ENCODE measurements at places on chromosomes 4 and X.

GRCh38 chr4:76585897-76586360, 150.9 kb downstream of the SHROOM3 start:
- peak; percentile 96 for DNase-seq

DNA sequence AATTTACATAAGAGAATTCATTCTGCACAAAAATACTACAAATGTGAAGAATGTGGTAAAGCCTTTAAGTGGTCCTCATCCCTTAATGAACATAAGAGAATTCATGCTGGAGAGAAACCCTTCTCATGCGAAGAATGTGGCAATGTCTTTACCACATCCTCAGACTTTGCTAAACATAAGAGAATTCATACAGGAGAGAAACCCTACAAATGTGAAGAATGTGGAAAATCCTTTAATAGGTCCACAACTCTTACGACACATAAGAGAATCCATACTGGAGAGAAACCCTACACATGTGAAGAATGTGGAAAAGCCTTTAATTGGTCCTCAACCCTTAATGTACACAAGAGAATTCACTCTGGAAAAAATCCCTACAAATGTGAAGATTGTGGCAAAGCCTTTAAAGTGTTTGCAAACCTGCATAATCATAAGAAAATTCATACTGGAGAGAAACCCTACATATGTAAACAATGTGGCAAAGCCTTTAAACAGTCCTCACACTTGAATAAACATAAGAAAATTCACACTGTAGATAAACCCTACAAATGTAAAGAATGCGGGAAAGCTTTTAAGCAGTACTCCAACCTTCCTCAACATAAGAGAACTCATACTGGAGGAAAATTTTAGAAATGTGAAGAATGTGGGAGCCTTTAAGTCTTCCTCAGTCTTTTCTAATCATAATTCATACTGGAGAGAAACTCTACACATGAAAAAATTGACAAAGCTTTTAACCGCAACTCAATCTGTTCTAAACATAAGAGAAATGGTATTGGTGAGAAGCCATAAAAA, 37.4 kb downstream of the ZNF718 start:
- no peak for DNase-seq

- DNase-seq: no peak
Observed at GRCh38 chr4:82640540-82640939, 78.8 kb upstream of the TMEM150C start.

DNA sequence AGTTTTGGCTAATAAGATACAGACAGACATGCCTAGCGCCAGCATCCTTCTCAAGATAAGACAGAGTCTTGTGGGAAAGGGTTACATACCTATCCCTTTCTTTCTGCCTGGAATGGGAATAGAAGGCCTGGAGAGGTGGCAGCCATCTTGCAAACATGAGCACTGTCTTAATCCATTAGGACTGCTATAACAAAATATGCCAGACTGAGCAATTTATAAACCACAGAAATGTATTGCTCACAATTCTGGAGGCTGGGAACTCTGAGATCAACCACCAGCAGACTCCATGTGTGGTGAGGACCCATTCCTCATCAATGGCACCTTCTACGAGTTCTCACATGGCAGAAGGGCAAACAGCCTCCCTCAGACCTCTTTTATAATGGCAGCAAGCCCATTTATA, 26.5 kb upstream of the NEIL3 start:
- DNase-seq: no peak

GRCh38 chr4:122170775-122171174, 18.6 kb downstream of the BLTP1 start:
- no peak for DNase-seq

- no peak for DNase-seq
Observed at GRCh38 chr4:24330172-24330571, 254.2 kb downstream of the DHX15 start.

GRCh38 chr4:71566856-71567255, 217.0 kb downstream of the GC start:
- DNase-seq: no peak

GRCh38 chr4:175705407-175705806, 106.7 kb downstream of the GPM6A start:
- DNase-seq: peak; percentile 65

DNA sequence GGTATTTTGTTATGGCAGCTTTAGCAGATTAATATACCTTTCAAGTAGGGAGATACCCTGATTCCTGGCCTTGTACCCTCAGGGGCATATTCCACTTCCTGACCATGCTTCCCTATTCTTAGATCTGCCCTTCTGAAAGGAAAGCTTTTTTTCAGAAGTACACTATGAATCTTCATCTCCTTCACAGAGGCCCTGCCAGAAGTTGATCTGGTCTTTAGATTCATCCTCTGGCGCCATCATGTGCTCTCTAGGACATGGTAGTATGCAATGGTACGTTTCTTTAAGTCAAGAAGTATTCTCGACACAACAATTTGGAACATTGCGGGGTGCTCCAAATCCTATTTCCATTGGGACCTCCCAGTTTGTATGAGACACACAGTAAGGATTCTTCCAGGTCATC, 39.6 kb upstream of the DIPK2B start:
- DNase-seq: peak; percentile 3

DNA sequence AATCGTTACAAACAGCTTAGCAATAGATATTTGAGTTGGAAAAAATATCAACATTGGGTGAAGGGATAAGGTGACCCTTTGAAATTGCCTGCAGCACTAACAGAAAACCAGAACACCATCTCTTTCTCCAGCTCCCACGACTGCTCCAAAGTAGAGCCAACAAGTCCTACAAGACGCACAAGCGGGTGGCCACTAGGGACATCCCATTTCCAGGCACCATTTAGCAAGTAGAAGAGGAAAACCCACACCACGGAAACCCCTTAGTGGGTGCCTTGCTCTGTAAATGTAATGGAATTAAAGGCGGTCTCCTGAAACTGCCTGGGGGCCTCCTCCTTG, 1.9 kb downstream of the ARHGAP6 start:
- DNase-seq: peak; percentile 3
